T-cell (primary cell): ENCODE measurements at places on chromosomes 11 and 22.

DNA sequence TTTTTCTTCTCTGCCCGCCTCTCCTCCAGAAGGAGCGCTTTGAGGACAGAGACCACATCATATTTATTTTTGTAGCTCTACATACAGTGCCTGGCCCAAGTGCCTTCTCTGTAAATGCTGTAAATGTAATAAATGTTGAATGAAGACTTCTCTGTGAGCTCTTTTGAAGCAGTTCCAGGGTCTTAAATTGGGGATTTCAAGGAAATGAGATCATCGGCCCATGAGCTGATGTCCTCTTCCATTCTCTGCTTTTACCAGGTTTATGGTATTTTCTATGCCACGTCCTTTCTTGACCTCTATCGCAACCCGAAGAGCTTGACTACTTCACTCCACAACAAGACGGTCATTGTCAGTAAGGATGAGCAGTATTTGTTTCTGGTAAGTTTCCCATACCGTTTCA, 165.7 kb upstream of the SORL1-AS1 start:
- no peak for DNase-seq

DNA sequence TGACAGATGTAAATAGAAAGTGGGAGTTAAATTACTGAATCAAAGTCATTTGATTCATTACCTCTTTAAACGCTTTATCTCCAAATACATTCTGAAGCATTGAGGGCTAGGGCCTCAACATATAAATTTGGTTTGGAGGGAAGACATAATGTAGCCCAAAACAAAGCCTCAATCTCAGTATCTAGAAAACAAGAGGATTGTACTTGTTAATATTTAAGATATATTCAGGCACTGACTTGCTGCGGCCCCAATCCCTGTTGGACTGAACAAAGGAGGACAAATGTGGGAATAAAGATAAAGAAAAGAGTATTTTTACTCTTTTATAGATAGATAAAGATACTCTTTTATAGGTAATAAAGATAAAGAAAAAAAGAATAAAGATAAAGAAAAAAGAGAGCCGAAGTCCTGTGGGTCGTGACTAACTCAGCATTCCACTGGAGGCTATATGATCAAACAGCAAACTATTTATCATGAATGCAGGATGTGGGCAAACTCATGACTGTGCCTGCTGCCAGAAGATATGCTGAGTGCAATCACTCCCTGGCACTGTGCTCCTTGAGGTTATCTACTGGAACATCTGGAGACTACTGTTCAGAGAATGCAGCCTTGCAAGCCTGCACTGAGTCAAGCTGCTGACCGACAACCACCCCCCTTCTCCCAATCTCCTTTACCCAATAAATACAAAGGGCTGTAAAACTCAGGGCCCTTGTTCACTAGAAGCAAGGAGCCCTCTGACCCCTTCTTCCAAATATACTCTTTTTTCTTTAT, 6.9 kb downstream of the OR10V1 start:
- DNase-seq = no peak

- DNase-seq = no peak
Observed at GRCh38 chr11:134543241-134543640, 131.2 kb upstream of the B3GAT1 start.

DNA sequence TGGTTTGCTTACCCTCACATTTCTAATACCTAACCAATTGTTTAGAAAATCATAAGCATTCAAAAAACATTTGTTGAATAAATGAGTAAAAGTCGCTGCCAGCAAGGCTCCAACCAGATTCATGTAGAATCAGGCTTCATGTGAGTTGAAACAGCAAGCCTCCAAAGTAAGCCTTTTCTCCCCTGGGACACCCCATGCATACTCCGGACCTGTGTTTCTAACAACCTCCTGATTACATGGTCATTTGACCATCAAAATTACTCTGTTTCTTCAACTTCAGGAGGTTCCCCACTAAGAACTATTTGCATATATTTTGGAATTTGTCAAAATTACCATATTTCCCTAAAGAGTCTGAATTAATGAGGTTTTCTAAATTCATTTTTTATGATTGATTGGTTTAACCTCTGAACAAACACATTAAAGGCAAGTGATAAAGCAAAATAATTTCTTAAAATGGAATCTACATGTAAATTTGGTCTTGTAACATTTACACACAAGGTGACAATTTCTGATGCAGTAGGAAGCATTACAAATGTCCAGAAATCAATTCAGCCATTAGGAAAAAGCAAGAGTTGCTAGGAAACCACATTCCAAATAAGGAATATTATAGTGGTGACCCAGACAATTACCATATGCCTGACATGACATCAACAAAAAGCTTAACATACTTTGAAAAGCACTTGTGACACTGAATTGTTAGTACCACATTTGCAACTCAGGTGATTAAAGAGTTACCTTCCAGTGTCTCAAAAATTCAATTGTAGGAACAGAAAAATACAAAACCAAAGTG, 252.6 kb downstream of the GUCY1A2 start:
- no peak for DNase-seq

- no peak for DNase-seq
Observed at GRCh38 chr11:11482730-11483129, 129.7 kb upstream of the CSNK2A3 start.

GRCh38 chr11:121414141-121414913, 37.8 kb upstream of the SORL1 start:
- DNase-seq = no peak

- DNase-seq = no peak
Observed at GRCh38 chr22:34709641-34710040, 356.3 kb upstream of the ISX start.

- DNase-seq = no peak
Observed at GRCh38 chr11:115201111-115201792, 303.0 kb downstream of the CADM1 start.

DNA sequence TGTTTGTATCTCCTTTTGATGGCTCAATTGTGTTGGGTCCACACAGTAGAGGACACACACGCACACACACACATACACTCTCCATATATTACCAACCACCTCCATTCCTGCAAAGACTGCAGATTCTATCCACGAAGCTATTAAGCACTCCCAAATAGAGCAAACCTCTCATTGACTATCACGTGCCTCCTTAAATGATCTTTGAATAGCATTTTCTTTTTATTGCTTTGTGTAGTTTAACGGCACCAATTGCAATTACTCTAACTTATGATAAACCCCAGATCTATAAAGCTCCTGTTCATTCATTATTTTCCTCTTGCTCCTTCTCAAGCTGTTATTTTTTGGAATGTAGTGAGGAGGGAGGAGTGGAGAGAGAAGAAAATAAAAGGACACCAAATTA, 204.7 kb downstream of the ST3GAL4 start:
- DNase-seq = no peak

- no peak for DNase-seq
Observed at GRCh38 chr11:115716601-115717529, 212.7 kb upstream of the CADM1 start.

DNA sequence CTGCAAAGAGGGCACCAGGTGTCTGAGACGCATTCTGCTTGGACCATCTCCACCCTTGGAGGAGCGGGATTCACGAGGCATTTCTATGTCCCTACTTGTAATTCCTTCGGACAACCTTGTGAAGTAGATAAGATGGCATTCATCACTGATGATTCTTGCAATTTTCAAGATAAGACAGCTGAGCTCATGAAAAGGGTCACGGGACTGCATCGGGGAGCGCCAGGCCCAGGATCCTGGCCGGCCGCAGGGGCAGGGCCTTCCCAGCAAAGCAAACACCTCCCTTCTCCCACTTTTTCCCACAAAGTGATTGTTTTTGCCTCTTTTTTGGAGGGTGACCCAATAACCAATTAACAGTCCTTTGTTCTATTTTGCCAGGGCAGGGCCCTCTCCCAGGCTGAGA, 8.4 kb downstream of the LIF start:
- no peak for DNase-seq

GRCh38 chr11:45900916-45901617, 6.0 kb downstream of the FREY1 start:
- no peak for DNase-seq

GRCh38 chr11:69078930-69079605, 30.3 kb downstream of the TPCN2 start:
- no peak for DNase-seq

DNA sequence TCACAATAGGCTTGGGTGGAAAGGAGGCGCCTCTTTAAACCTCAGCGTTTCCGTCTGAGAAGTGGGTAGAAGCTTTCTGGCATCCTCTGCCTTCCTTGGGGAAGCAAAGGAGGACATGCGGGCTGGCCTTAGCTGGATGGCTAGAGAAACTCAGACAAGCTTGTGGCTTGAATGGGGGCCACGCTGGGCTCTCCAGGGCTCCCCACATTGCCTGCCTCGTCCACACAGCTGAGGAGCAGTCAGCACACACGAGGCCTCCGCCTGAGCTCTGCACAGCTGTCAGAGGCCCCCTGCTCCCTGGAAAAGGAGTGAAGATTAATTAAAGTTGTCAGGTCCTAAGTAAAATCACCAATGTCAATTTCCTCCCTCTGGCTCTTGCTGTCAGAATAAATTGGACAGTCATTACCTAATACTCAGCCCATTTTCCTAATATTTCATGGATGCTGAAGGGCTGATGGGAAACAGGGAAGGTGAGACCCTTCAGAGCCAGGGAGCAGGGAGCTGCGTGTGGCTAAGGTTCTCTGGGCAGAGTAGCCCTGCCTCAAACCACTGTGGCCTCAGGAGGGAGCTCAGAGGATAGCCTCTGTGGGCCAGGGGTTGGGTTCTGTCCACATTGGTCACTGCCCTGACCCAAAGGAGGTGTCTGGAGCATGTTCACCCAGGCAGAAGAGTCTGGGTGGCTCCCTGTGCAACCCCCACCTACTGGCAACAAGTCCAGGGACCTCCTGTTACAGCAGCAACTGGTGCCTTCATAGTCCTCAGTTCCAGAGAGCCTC, 118.3 kb upstream of the CD82 start:
- no peak for DNase-seq

- DNase-seq = no peak
Observed at GRCh38 chr11:10747733-10748132, 3.3 kb upstream of the CTR9 start.

GRCh38 chr11:116601814-116602636, 170.8 kb downstream of the BUD13 start:
- DNase-seq = no peak

DNA sequence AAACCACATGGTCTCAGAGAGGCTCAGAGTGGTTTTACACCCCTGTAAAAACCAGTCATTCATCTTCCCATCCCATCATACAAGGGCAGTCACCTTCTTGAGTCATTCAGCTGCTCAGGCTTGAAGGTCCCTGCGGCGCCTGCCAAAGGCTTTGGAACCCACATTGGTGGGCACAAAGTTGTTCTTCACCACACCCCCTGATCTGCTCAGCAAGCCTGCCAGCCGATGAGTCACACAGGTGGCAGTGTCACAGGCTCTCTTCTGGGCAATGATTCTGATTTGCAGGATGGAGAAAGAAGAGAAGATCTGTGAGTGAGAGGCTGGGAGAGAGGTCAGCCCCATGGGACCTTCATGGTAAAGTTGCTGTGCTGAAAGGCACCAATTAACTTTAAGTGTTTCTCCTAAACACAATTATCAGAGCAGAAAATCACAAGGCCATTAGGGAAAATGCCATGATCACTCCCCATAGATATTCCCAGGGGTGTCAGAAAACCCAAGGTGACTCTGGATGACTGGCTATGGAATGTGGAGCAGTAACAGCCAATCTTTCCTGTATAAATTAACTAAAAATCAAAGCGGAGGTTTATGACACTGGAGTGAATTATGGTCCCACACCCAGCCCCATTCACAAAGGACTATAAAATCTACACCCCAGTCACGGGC, 4.4 kb downstream of the CALCA start:
- no peak for DNase-seq

DNA sequence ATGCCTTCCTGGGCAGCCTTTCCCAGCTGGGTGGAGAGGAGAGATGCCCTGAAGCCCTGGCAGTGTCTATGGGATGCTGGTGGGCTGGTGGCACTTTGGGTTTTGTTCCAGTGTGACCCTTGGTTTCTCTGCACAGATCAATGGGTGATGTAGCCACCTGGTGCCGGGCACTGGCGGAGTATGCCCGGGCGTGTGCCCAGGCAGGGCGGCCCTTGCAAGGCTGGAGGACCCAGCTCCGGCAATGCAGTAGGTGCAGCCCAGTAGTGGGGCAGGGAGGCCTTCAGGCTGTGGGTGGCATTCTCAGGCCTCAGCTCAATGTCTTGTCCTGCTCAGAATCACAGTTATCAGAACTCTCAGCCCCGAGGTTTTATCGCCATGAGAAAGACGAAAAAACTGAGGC, 11.9 kb downstream of the OTOG start:
- DNase-seq = no peak

- no peak for DNase-seq
Observed at GRCh38 chr11:7353100-7353499, 101.4 kb downstream of the SYT9 start.

DNA sequence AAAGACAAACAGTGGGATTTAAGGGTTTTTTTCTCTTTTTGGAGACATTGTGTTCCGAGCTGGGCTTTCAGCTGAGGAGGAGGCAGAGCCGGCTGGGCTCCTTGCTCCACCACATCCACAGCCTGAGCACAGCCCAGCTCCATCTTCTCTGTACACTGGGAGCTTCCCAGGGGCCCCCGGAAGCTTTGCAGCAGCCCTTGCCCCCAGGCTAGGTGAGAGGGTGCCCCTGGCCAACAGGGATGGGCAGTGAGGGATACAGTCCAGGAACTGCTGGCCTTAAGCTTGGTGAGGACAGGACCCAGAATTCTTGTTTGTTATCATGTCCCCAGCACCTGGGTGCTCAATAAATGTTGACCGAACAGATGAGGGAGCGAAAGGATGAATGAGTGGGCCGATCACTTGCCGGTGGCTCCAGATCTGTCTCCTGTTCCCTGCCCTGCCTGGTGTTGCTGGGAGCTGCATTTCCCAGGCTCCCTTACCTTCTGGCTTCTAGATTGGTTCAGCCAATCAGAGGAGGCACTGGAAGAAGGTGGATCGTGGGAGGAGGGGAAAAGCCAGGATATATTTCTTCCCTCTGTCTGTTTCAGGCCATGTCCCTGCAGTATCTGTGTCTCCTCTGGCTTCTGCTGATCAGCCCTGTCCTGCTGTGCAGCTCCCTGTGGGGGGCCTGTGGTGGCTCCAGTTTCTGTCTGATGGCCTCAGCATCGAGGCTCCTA, 26.5 kb upstream of the NECTIN1 start:
- DNase-seq = no peak

GRCh38 chr22:25027043-25027906, 74.8 kb downstream of the KIAA1671 start:
- DNase-seq = no peak

- no peak for DNase-seq
Observed at GRCh38 chr22:35523167-35523947, 17.3 kb upstream of the RASD2 start.

DNA sequence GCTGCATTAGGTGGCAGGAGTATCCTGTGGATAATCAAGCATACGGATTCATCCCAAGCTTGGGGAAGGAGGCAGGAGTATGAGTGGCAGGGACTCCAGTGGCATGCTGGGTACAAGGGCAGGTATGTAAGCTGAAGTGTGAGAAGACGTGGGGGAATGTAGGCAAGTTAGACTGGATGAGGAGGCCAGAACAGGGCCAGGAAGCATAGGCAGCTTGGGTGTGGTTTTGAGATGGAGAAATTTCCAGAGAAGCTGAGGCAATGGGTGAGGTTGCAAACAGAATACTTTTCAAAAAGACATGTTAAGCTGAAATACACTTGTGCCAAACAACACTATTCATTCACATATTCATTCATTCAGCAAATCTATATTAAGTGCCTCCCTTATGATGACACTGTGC, 43.1 kb upstream of the AMOTL1 start:
- no peak for DNase-seq
